Lower lobe of right lung (tissue), 2 donors: ENCODE measurements at places on chromosomes 2 and 18. TPM values are rescaled to one million over a fixed set of nuclear protein-coding genes. Genes with fewer than 3 reads are reported as not detected.

DNA sequence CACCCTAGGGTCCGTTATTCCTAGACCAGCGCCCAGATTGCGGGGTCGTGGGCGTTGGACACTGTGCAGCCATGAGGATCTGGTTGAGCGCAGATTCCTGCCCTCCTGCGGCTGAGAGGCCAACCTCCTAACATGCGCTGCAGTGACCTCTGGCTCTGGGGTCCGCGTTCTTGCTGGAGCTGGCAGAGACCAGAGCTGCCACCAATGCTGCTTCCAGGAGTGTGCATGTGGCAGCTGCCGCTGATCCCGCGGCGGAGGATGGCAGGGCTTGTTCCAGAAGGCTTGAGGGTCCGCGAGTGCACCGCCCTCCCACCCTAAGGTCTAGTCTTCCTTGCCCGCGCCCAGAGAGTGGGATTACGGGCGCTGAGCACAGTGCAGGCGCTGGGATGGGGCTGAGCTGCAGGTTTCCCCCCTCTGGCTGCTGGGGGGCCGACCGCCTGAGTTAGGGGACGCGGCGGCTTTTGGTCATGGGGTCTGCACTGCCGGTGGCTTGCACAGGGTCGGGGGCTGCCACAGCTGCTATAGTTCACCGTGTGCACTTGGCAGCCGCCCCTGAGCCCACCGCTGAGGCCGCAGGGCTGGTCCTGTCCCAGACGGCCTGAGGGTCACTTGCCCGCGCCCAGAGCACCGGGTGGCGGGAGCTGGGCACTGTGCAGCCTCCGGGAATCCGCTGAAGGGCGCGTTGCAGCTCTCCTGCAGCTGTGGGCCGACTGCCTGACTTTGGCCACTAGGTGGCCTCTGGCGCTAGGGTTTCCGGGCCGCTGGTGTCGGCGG, 145.9 kb downstream of the CCDC74A start:
- peak; percentile 84 for DNase-seq

DNA sequence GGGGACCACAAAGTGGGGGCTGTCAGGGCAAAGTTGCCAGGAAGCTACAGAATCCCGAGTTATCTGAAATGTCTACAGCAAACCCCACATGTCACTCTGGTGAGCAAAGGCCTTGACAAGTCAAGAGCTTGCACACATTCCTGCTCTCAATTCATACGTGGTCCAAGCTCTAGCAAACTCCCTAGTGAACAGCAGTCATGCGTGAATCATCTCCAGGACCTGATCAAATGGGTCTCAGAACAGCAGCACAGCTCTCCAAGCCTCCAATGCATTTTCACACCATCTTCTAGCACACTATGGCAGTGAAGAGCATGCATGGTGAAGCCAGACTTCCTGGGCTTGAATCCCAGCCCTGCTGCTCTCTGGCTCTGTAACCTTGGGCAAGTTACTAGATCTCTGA, 68.5 kb downstream of the MYO5B start:
- no peak for DNase-seq

GAD1 gene
- total RNA-seq, result not detected

PDCD1 gene
- total RNA-seq, result 1.4 TPM

ZAP70 gene
- total RNA-seq, result 8.8 TPM

DNA sequence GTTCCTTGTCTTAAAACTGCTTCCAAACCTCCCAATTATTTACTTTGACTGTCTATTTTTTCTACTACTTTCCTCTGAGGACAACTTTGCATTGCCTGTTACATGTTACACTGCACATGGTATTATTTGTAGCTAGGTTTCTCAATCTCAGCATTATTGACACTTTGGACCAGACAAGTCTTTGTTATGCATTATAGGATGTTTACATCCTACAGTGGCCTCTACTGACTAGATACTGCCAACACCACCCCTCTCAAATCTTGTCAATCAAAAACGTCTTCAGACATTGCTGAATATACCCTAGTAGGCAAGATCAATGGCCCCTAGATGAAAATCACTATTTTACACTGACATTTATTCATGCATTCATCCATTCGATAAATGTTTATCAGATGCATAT, 129.6 kb upstream of the DNAJC10 start:
- no peak for DNase-seq

HTR2B gene
- 0.65 TPM for total RNA-seq

SGPP2 gene
- 23.9 TPM for total RNA-seq

GRCh38 chr18:2083691-2084090, 487.6 kb downstream of the METTL4 start:
- DNase-seq, result no peak

DNA sequence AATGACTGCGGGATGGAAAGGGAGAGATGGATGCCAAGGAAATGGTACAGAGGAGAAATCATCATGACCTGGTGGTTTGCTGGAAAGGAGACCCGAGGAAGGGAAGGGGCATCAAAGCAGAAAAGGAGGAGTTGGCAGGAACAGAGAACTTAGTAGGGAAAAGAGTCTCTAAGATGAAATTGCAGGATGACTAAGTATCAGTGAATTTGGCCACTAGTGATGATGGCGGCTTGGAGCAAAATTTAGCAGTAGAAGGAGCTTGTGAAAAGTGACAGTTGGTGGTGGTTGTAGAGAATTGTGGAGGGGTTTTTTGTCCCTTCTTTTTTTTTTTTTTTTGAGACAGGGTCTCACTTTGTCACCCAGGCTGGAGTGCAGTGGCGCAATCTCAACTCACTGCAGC, 10.1 kb downstream of the METAP1D start:
- DNase-seq, result no peak

DNA sequence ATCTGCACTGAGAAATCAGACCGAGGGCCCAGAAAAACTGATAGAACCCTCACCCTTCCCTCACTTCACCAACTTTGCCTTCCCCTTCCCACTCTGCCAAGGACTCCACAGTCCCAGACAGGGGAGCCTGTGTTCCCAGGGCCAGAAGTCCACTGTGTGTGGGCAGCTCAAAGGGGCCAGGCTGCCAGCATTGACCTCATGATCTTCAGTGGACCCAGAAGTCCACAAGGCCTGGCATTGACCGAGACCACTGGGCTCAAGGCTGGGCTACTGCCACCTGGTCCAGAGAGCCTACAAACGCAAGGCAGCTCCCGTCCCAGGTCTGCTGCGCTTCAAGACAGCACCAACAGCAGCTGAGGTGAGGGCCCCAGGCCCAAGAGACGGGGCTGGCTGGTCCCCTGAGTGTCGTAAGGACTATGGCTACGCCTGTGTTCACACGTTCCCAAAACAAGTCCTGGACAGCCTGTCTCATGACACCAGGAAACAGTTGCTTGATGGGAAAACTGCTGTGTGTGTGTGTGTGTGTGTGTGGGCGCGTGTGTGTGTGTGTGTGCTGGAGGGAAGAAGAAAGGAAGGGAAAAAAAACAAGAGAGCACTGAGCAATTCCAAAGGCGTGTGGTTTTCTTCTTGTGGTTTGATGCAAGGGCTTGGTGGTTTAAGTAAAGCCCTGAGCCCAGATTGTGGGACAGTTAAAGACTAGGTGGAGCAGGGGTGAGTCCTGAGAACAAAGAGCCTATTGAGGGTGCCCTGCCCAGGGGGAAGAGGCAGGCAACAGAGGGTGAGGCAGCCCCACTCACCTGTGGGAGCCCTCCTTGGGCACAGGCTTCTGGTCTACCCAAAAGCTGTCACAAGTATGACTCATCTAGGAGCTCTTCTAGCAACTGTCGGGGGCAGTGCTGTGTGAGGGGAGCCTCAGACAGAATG, 46.6 kb upstream of the ZBTB7C start:
- no peak for DNase-seq

ALPP gene
- total RNA-seq, result 6.0 TPM
